ENCODE measurements at places on chromosomes 5 and 9.

DNA sequence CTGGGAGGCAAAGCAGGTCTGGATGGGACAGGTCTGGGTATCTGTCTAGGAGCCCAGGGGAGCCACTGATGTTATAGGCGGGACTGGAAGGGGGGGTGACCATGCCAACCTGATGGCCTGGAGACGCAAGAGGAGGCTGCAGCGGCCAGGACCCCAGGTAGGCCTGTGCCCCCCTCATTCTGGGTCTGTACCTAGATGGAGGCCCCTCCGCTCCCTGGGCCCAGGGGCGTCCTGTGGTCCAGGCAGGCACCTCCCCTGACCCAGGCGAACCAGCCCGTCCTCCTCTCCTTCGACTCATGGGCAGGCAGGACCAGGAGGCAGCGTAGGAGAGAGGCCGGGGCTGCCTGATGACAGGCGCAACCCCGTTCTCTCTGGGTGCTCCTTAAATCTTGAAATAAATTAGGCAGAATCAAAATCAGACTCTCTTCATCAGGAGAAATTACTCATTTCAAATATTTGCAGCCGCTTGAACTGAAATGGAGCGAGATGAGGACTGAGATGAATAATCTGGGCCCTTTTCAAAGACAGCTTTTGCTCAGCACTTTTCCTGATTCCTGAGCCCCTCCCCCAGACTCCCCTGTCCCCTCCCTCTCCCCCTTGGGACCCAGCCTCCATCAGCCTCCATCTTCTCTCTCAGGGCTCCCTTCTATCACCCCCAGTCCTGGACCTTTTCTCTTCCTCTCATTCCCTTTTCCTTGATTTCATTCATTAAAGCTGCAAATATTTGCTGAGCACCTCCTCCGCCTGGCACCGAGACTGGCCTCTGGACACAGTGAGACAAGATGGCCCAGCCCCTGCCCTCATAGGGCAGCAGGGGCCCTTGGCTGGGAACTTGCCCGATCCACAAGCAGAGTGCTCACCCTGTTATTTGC lies 46.8 kb upstream of the IER5L start:
- H3K4me1 ChIP-seq: peaks cover 62% of the 10 kb centered on the region
- no peak for DNase-seq
- H3K4me3 ChIP-seq: no peak overlapping the region
- no peaks in the 10 kb centered on the region for H3K36me3 ChIP-seq

DNA sequence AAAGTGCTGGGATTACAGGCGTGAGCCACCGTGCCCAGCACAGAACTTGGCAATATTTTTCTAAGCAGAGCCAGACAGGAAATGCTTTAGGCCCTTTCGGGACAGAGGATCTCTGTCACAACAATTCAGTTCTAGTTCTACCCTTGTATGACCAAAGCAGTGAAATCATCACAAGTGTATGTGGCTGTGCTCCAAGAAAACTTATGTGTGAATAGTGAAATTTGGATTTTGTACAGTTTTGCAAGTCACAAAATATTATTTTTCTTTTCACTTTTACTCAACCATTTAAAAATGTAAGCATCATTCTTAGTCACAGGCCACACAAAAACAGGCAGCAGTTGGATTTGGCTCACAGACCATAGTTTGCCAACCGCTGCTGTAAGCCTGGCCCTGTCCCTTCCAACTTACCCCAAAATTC lies 20.4 kb upstream of the PRUNE2 start:
- H3K27me3 ChIP-seq: peaks cover 5% of the 10 kb centered on the region
- peaks cover 5% of the 10 kb centered on the region for H3K4me1 ChIP-seq
- H3K4me3 ChIP-seq: no peak overlapping the region
- no peaks in the 10 kb centered on the region for H3K36me3 ChIP-seq

DNA sequence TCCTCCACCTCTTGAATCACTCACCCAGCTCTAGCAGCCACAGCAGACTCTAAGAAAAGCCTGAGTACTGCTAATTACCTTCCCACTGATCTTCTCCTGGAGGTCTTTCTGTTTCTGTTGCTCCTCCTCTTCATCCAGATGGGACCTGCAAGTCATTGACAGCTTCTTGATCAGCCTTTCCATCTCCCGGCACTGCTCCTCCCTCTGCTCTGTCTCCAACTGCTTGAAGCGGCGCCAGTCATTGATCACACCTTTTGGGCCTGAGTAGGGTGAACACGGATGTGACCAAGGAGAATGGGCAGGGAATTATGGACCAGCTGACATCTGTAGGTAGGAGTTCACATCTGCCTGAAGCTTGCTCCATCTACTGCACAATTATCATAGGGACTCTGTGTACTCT lies 5.5 kb downstream of the PDCL start:
- peaks cover 33% of the 10 kb centered on the region for H3K36me3 ChIP-seq
- H3K4me1 ChIP-seq: peaks cover 18% of the 10 kb centered on the region
- H3K27ac ChIP-seq: no peak overlapping the region
- H3K4me3 ChIP-seq: no peak overlapping the region

DNA sequence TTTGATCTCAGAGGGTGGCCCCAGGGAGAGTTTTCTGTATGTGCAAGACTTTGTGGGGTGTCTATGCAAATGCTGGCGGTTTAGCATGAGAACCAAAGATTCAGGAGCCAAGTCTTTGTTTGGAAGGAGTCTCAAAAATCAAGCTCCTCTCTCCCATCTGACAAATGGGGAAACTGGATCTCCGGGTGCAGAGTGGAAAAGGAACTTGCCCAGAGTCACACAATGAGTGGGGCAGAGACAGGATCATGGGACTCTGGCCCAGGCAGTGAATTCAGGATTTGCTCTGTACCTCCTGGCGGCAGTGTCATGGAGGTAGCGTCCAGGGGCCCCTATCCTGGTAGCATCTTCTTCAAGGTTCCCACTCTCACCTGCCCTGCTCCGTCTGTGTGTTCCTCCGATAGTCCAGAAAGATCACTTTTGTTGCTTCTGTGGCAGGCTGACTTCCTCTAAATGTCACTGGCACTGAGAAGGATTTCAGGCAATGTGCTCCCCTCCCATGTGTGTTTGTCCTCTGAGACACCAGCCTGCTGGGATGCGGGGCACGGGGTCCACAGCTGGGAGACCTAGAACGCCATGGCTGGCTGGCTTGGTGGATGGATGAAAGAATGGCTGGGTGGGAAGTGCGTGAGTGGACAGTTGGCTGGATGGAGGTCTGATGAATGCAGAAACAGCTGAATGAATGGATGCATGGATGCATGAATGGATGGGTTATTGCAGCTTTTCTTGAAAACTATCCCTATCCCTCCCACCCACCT lies 3.6 kb downstream of the CCL19 start:
- no peak for DNase-seq
- H3K27ac ChIP-seq: peak overlapping the region; percentile 30
- H3K27me3 ChIP-seq: no peaks in the 10 kb centered on the region
- peaks cover 17% of the 10 kb centered on the region for H3K36me3 ChIP-seq
- peaks cover 49% of the 10 kb centered on the region for H3K4me1 ChIP-seq

GRCh38 chr9:27339661-27340284 lies 42.8 kb upstream of the EQTN start:
- no peak overlapping the region for H3K4me3 ChIP-seq
- H3K36me3 ChIP-seq: peaks cover 41% of the 10 kb centered on the region
- peaks cover 63% of the 10 kb centered on the region for H3K4me1 ChIP-seq
- no peak for DNase-seq
- H3K27me3 ChIP-seq: peaks cover 6% of the 10 kb centered on the region

DNA sequence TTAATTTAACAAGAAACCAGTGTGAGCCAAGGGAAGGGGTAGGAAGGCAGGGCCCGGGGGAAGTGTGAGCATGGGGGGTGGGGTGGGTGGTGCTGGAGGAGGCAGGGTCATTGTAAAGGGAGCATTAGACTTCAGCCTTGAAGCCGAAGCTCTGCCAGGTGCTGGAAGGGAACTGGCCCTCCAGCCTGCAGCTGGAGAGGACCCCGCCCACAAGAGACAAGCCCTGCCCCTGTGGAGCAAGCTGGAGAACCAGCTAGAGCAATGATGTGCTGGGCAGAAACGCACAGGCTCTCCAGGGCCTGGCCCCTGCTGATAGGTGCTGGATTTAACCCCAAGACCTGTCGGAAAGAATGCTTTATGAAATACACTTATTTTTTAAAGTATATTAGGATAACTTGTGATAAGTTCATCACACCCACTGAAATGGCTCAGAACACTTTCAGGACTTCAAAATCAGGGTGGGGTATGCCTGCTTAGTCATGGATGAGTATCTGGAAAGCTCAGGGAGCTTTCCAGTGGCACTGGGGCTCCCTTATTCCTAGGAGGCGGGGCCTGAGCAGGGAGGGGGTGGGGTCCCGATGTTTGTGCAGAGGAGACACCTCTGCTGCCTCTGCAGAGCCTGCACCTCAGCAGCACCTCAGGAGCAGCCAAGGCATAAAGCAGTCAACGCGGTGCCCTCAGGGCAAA lies 27.1 kb downstream of the UBE2QL1 start:
- no peak overlapping the region for H3K27ac ChIP-seq
- no peak overlapping the region for H3K4me3 ChIP-seq
- H3K36me3 ChIP-seq: no peaks in the 10 kb centered on the region
- H3K27me3 ChIP-seq: peaks cover 16% of the 10 kb centered on the region
- H3K4me1 ChIP-seq: peaks cover 7% of the 10 kb centered on the region

GRCh38 chr5:101942321-101942882 lies 353.7 kb downstream of the SLCO4C1 start:
- DNase-seq: peak; percentile 25
- no peaks in the 10 kb centered on the region for H3K36me3 ChIP-seq
- no peak overlapping the region for H3K27ac ChIP-seq
- H3K27me3 ChIP-seq: no peaks in the 10 kb centered on the region
- peaks cover 18% of the 10 kb centered on the region for H3K4me1 ChIP-seq

DNA sequence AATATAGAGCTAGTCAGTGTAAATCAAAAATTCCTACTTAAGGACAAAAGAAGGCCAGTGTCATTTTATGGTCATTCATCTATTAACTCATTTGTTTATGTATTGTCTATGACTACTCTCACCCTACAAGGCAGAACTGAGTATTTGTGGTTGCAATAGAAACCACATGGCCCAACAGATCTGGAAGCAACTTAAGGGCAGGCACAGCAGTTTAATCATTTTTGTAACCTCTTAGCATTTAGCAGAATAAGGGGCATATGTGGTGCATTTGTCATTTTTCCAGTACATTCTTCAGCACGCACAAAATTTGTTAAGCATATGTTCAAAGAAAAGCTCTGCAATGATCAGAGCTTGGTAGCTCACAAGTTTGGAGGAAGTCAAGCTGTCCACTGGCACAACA lies 1.1 kb downstream of the FKBP15 start:
- DNase-seq: no peak
- H3K4me1 ChIP-seq: peaks cover 37% of the 10 kb centered on the region
- H3K4me3 ChIP-seq: peak overlapping the region; percentile 99
- no peaks in the 10 kb centered on the region for H3K27me3 ChIP-seq

DNA sequence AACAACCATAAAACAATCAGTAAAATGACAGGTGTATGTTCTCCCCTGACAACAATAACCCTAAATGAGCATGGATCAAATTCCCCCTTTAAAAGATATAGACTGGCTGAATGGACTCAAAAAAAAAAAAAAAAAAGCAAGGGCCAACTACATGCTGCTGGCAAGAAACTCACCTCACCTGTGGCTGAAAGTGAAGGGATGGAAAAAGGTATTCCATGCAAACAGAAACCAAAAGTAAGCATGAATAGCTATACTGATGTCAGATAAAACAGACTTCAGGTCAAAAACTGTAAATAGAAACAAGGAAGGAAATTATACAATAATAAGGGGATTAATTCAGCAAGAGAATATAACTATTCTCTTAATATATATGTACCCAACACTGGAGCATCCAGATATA lies 54.2 kb upstream of the SSBP2 start:
- H3K4me1 ChIP-seq: peaks cover 5% of the 10 kb centered on the region
- H3K27me3 ChIP-seq: no peaks in the 10 kb centered on the region
- H3K36me3 ChIP-seq: peaks cover 21% of the 10 kb centered on the region
- H3K27ac ChIP-seq: no peak overlapping the region
- no peak overlapping the region for H3K4me3 ChIP-seq
- DNase-seq: no peak

DNA sequence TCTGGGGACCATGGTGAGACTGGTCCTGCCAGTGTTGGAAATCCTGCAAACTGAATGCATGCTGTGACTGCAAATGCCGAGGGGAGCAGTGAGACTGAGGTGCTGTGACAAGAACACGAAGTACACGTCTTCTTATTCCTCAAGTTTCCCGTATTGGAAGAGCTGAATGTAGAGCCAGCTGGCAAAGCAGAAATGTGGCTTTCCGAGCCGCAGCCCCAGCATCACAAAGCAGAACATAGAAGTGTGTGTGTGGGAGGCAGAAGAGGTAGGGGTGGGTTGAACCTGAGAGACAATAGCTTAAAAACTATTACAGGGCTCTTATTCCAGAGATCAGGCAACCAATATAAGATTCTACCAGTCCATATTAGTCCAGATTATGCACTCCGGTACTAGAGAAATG lies 98.8 kb downstream of the CARTPT start:
- H3K27ac ChIP-seq: no peak overlapping the region
- no peaks in the 10 kb centered on the region for H3K36me3 ChIP-seq
- no peak for DNase-seq

DNA sequence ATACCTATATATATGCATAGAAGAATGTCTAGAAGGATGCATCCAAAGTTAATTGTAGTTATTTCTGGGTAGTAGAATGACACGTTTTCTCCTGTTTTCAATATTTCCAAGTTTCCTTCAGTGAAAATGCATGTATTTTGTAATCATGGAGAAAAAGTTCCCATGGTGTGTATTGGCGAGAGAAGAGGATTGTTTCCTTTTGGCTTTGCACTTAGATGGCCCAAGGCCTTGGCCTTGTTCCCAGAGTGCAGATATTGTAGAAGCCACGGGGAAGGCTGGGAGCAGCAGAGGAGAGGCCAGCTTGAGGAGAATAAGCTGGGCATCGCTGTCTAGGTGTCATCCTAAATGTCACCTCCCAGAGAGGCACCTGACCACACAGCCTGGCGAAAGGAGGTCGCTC lies 44.0 kb downstream of the IRF1 start:
- H3K27ac ChIP-seq: no peak overlapping the region
- H3K36me3 ChIP-seq: no peaks in the 10 kb centered on the region
- peaks cover 7% of the 10 kb centered on the region for H3K4me1 ChIP-seq
- H3K4me3 ChIP-seq: no peak overlapping the region
- peaks cover 3% of the 10 kb centered on the region for H3K27me3 ChIP-seq

- H3K4me1 ChIP-seq: no peaks in the 10 kb centered on the region
- no peaks in the 10 kb centered on the region for H3K27me3 ChIP-seq
- H3K4me3 ChIP-seq: no peak overlapping the region
- no peaks in the 10 kb centered on the region for H3K36me3 ChIP-seq
Measured at GRCh38 chr9:18109675-18110074, 364.3 kb upstream of the ADAMTSL1 start.

Data from nephron progenitor cell (in vitro differentiated cells).